Globus pallidus (tissue), 1 donor: ENCODE measurements at places on chromosomes 5 and 9.

DNA sequence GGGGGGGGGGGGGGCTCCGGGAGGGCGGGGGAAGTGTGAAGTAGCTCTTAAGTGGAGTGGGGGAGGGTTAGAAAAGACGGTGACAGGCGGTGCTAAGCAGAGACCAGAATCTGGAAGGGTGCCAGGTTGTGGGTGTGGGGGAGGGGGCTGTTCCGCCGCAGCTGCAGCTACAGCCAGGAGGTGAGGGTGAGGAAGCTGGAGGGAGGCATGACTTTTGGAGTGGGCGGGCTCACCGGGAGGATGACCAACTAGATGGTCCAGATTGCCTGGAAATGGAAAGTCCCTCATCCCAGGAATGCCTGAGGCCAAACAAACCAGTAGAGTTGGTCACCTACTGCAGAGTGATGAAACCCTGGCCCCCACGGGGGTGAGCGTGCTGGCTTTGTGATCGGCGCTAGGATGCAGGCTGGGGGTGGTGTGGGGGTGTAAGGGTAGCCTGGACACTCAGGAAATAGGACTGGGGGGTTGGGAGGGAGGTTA lies 158.1 kb upstream of the SHB start:
- peak; percentile 9 for DNase-seq

GRCh38 chr9:119020730-119021333 lies 348.4 kb downstream of the BRINP1 start:
- DNase-seq, result no peak

DNA sequence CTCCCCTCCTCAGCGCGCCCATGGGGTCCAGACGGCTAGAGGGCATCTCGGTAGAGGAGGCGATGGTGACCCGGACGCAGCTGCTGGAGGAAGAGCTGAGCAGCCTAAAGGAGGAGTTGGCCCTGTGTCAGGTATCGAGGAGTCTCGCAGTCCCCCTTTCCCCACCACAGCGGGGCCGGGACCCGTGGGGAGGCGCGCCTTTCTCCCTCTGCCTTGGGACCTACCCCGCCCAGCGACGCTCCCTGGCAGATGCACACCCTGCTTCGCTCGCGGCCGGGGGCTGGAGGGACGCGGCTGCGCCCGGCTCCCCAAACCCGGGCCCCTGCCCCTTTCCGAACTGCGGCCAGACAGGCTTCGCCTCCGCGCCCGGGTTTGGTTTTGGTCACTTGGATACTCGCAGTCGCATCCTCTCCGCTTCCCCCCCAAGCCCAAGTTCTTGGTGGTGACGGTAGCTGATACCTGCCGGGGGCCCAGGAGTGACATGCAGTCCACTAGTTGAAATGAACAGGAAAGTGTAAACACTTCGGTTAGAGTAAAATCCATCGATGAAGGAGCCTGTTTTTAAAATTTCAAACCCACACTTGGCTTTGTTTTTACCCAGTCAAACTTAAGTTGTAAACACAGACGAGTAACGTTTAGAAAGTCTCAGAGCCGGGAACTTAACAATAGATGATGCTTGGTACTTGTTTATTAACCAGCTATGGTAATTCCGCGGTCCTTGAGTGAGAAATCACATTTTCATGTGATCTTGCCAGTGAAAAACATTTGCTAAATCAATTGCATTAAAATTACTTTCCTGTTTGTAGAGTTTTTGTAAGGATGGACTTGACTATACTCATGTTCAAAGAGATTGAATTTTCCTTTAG lies 688 bp downstream of the CNTLN start:
- DNase-seq, result peak; percentile 39

- peak; percentile 86 for DNase-seq
These were observed 439.5 kb upstream of the CD180 start for GRCh38 chr5:67636091-67636490.

DNA sequence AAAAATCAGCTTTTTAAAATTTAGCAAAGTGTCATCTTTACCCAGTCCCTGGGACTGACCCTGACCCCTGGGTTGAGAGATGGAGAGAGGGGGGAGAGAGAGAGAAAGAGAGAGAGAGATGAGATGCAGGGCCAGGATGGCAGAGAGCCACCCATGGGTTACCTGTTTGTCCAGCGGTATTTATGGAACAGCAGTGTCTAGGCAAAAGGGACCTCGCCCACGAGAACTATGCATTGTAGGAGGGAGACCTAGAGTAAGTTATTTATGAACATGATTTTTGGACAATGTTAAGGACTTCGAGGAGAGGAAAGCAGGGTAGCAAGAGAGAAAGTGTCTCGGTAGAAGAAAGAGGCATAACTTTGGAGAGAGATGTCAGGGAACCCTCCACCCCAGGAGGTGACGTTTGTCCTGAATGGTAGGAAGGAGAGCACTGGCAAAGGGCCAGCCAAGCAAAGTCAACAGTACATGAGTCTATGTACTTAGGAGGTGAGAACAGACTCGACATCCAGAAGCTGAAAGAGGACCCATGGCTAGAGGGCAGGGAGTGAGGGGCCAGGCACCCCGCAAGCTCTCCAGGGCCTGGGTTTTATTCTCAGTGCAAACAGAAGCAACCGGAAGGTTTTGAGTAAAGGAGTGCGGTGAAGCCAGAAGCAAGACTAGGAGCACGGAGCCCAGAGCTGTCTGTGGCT lies 30.5 kb upstream of the MSX2 start:
- no peak for DNase-seq

GRCh38 chr9:6715755-6716643 lies 41.8 kb upstream of the KDM4C start:
- peak; percentile 32 for DNase-seq

- no peak for DNase-seq
These were observed 43.3 kb downstream of the ANKRD33B start for GRCh38 chr5:10607023-10607665.

DNA sequence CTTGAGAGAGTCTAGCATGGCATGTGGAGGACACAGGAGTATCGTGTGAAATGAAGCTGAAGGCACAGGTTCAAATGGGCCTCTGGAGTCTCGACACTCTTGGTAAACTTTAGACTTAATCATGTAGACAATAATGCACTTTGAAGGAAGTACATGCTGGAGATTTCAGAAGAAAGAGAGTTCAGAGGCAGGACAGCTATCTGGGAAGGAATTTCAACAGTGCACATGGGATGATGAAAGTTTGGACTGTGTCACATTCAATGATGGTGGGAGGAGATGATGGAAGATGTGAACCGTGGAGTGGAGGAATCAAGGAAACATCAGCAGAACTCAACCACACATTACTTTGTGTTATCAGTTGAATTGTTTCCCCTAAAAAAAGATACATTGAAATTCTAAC lies 88.6 kb upstream of the PAPPA start:
- DNase-seq, result no peak

DNA sequence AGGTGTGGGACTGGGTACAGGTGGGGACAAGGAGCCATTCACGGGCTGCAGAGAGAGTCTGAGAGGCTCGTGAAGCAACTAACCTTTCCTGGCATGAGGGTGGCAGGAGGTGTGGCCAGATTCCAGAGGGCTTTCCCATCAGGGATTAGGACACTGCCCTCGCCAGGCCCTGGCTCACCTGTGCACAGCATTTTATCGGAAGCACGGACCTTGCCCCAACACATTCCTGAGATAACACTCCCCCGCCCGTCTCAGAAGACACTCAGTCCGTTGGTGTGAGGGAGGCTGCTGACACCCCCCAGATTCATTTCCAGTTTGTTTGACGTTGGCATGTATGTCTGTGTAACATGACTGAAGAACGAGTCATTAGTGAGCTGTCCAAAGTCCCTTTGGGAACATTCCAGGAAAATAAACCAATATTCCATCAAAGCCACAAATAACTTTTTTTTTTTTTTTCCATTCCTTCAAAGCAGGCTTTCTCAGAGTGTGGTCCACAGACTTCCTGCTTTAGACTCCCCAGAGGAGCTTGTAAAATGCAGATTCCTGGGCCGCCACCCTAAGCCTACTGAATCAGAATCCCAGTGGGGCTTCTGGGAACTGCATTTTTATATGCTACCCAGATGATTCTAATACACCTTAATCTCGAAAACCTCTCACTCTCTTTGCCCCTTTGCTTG lies 23.4 kb downstream of the WWC1 start:
- no peak for DNase-seq

DNA sequence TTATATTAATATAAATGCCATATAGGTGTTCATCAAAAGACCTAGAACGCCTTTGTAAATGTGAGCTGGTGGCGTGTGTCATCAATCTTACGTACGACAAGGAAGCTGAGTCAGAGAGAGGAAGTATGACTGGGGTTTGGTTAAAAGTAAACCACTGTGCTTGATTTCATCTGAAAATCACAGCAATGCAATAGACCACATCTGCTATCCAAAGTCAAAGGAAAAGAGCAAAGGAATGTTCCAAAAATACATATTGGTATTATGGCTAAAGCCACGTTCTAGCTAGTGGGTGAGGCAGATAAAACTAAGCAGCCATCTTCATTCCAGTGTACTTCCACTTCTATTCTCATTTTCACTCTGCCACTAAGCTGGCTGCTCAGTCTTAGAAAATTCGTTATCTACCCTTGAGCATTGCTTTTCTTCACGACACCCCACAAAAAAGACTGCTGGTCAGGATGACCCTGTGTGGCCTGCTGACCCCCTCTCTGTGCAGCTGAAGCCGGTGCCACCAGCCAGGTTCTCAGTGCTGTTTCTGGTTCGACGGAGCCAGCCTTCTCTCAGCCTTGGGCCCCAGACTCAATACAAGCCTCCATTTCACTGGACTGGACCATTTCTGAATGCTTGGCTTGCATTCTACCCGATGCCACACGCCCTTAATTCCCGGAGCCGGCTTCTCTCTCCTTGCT lies 23.8 kb downstream of the SHC3 start:
- DNase-seq, result no peak

DNA sequence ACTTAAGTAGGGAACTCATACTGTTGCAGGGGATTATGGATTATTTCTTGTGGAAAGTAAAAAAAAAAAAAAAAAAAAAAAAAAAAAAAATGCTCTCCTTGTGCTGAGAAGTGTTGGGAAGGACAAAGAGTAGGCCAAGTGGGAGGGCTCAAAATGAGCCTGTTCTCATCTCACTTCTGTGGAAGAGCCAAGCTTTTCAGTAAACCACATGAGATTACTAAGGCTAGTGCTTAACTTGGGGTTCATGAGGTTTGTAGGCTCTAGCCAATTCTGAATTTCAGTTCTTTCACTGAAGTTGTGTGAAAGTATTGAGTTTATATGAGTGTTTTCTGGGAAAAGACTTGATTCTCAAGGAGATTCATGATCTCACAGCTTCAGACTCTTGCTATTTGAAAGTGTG lies 23.0 kb upstream of the CEP78 start:
- no peak for DNase-seq

DNA sequence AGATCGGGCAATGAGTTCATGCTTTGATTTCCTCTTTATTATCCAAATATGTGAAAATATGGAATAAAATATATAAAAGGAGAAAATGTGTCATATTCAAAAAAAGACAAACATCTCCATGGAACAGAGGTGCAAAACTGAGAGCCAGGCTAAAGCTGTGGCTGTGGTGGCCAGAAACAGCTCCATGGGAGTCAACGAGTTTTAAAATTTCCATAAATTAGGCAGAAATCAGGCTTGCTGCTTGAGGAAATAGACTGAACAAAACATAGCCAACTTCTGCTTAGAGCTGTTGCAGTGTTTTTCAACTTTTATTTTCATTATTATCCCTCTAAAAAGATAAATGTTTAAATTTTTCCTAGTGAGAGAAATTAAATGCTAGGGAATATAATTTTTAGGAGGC lies 110.8 kb upstream of the SLC30A5 start:
- no peak for DNase-seq

DNA sequence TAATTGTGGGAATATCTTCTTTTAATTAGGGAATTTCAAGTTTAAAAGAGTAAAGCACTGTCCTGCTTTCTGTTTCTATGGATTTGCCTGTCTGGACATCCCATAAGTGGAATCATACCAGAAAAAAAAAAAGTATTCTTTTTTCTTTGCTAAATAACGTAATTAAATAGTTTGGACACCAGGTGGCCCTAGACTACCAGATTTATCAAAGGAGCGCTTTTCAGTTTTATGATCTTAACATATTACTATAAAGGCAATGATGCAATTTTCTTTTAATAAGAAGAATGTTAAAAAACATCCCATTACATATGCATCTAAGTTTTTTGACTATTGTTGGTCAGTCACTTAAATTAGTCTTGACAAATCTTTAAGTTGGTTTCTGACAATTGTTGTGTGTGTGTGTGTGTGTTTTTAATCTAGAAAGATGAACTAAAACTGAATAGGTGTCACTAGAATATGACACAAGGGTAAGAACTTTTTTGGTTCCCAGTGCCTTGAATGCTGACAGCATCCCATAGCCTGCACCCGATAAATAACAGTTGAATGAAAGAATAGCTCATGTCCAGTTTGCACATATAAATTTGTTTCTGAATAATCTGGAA lies 49.5 kb downstream of the C5orf22 start:
- DNase-seq, result peak; percentile 47

DNA sequence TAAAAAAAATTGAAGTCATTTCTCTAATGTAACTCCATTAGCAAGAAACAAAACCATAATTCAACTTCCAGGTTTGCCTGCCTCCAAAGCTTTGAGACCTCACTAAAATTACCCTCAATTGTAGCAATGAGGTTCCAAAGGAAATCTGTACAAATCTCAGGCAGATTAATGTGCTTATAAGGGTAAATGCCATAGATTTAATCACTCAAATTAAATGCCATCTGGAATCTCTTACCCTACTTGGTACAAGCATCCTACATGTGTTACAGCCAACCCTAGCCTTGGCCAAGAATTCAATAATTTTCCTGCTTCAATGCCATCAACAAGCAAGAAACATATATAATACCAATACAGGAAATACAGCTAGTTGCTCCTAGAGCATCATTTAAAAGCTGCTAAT lies 452.8 kb downstream of the RAB3C start:
- DNase-seq, result no peak

GRCh38 chr5:154493274-154493673 lies 15.2 kb upstream of the HAND1 start:
- DNase-seq, result no peak

DNA sequence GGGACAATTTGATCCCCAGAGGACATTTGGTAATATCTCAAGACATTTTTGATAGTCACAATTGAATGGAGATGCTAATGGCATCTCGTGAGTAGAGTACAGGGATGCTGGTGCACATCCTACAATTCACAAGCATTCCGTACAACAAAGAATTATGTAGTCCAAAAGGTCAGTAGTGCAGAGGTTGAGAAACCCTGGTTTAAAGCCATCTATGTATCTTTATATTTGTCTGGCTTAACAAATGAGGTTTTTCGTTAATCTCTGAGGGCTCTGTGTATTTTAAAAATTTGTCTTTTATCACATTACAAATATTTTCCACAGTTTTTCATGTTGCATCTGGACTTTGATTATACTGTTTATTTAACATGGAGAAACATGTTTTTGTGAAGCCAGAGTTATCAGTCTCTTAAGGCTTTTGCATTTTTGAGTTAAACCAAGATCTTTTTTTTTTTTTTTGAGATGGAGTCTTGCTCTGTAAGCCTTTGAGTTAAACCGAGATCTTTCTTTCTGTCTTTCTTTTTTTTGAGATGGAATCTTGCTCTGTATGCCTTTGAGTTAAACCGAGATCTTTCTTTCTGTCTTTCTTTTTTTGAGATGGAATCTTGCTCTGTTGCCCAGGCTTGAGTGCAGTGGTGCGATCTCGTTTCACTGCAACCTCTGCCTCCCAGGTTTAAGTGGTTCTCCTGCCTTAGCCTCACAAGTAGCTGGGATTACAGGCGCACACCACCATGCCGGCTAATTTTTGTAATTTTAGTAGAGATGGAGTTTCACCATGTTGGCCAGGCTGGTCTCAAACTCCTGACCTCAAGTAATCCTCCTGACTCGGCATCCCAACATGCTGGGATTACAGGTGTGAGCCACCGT lies 2.8 kb downstream of the HSDL2 start:
- DNase-seq, result no peak
